ENCODE measurements at places on chromosomes 7 and 10.

- no peak for DNase-seq
Observed at GRCh38 chr7:45525057-45525456, 49.1 kb upstream of the ADCY1 start.

- no peak for DNase-seq
Observed at GRCh38 chr10:110613341-110613995, 30.7 kb upstream of the RBM20 start.

GRCh38 chr7:46694058-46694457, 773.0 kb upstream of the IGFBP3 start:
- no peak for DNase-seq

GRCh38 chr10:101414034-101414433, 60.1 kb downstream of the BTRC start:
- no peak for DNase-seq

DNA sequence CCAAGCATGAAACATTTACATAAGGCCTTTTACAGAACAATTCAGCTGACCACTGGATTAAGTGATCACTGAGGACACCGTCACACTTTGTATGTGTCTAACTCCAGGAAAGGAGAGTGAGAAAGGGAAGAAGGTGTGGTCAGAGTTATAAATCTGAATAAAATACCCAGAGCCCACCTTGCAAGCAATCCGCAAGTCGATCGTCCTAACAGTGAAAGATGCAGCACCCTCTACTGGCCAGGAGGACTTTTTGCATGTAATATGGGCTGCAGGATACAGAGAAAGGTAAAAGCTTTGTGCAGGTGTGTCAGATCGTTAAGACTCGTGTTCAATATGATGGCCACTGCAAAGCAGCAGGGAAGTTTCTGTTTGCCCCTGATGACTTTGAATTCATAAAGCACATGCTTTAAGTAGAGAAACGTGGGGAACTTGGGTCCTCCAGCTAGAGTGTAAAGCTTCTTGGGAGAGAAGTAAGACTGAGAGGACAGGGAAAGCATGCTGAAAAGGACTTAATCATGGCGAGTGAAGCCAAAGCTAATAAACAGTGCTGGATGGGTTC, 68.5 kb upstream of the BMPER start:
- no peak for DNase-seq

DNA sequence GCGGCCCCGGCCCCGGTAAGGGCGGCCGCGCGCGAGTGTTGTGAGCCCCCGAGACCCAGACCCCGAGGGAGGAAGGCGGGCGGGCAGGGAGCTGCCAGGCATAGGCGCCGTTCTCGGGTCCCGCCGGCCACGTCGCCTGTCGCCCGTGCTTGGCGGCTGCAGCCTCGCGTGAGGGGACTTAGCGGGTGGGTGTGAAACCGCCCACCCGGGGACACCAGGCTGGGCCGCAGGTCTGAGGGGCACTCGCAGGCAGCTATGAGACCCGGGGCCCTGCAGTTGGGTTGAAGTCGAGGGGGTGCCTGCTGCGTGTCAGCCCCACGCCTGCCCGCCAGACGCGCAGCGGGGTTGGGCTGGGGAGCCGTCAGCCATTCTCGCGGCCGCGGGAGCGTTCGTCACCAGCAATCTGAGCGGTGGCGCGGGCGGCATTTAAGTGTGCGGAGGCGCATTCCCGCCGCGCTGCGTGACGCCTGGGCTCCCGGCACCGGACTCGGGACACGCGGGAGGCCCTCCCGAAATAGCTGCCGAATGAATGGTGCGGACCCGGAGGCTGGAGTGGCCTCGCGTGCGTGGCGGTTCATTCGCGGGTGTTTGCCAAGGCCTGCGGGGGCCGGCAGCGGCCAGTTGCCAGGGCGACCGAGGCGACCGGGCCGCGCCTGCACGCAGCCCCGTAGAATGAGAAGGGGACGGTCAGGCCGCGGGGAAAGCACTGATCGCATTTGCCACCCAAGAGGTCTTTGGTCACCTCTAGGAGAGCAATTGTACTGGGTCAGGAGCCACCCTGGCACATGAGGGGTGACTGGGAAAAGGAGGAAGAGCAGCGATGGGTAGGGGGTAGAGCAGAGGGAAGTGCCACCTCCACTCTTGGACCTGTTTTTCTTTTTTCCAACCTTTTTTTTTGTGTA, 750 bp downstream of the ZNF398 start:
- peak; percentile 37 for DNase-seq

- DNase-seq: no peak
Observed at GRCh38 chr10:114208351-114208750, 29.2 kb downstream of the TDRD1 start.

- no peak for DNase-seq
Observed at GRCh38 chr10:129192344-129193128, 274.5 kb upstream of the MGMT start.

DNA sequence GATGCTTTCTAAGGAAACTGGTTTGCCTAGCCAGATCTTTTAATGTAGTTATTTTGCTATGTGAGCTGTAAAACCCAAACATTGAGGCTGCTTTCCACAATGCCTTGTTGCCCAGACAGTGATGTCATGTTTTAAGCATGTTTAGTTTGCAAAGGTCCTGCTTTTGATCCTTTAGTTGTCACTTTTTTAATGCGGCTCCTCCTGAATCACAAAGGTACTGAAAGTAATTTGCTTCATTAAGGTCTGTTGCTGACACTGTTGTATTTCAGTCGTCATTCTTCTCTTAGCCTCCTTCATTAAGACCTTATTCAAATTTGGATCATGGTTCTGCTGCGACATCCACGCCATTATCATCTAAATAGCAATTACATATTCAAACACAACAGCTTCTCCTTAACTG, 10.6 kb downstream of the RPA3 start:
- DNase-seq: no peak

- no peak for DNase-seq
Observed at GRCh38 chr10:18647945-18648344, 3.4 kb downstream of the NSUN6 start.

DNA sequence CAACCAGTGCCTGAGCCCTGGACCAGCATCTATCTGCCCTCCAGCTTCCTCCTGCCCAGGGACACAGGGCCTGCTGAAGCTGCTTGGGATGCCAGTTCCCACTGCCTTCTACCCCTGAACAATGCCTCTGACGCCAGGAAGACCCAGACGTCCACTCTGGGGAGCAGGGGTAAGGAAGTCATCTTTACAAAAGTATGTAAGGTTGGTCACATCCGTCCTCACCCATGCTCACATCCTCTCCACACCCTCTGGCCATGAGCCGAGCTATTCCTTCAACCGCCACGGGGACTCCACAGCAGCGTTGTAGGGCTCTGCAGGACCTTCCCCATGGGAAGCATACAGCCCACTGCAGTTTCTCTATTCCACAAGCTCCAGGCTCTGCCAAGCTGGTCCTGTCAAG, 58.5 kb downstream of the CLRN3 start:
- DNase-seq: no peak

GRCh38 chr7:97847791-97848190, 24.4 kb downstream of the ASNS start:
- DNase-seq: no peak
